ENCODE measurements at places on chromosomes 6 and 20. TPM values are rescaled to one million over a fixed set of nuclear protein-coding genes. Genes with fewer than 3 reads are reported as not detected.
A peak's percentile ranks its signal among the peaks of the same experiment; 100 is the strongest.

Gene ULBP3
- total RNA-seq, result 3.9 TPM

DNA sequence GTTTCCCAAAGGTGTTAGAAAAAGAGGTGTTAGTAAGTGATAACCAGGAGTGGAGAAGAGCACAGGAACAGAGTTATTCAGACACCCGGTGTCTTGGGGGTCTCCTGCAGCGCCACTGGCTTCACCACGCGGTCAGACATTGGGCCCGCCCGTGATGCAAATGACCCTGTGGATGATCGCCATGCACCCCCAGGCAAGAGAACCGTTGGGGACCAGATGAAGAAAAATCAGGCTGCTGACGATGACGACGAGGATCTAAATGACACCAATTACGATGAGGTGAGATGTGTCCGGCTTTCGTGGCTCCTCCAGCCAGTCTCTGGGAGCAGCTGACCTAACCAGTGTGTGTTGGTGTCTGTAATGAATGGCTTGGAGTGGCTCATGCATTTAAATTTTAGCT, 2.0 kb downstream of the PRPF6 start:
- no peak for DNase-seq

DNA sequence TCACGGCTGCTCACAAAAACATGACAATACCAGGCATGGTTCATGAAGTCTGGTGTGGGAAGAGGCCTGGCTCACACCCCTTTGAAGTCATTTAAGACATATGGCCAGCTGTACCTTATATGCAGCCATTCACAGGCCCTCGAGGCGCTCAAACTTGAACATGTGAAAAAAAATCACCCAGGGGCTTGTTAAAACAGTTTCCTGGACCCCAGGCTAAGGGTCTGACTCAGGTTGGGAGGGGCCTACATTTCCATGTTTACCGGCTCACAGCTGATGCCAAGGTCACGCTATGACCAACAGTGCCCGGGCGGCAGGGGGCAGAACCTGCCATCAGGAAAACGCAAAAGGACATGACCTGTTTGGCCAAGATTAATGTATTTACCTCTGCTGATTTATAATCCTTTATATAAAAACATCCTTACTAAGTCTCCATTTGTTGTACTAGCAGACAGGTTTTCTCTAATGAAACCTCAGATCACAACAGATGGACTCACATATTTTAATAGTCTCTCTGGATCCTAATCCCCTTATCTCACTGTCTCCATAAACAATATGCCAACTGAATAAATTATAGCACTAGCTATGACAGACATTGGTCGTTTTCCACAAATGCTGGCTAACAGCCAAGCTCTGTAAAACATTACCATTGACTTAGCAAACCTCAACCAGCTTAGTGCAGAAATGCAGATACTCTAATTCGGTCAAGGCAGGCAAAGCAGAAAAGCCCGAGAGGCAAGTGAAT, 19.9 kb downstream of the EZR start:
- peak; percentile 81 for DNase-seq

GRCh38 chr6:97177905-97178304, 105.1 kb downstream of the MMS22L start:
- DNase-seq, result no peak

DNA sequence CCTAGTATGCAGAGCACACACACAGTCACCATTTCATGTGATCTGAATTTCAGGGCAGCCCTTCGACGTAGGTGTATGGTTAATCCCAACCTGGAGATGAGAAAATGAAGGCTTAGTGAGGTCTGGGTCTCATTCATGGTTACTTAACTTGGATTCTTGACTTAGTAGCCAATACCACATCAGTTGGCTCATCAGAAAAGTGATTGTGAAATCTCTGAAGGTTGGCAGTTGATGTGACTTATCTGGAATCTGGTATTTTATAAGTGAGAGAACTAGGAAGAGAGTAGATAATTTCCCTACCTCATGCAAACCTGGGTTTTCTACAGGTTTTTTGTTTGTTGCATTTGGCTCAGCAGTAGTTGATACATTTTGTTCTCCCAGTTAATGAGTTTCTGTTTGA, 123.7 kb downstream of the CCDC170 start:
- DNase-seq, result no peak

DNA sequence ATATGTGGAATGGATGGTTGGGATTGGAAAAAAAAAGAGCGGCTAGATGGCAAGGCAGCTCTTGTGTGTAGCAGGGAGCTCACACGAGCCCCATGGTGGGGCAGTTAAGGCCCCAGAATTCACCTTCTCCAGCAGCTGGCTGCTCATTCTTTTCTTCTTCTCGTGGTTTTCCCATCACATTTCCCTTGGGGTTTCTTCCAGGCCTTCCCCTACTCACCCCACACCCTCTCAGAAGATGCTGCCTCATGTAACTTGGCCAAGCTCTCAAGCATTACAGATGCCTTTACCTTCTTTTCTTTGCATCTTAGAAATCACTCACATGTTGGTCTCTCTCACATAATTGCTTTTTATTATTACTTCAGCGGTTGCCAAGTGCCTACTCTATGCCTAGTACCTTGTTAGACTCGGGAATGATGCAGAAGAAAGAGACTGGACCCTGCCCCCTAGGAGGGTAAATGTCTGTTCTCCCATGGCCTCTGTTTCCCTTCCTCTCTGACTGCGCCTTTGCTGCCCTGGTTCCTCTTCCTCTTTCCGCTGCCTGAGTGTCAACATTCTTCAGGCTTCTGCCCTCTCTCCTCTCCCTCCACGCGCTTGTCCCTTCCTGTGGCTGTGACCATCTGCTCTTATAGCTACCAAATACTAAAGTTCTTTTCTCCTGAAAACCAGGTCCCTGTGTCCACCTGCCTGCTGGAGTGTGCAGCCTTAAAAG, 28.6 kb downstream of the PPARD start:
- DNase-seq, result no peak

GRCh38 chr20:49356676-49357075, 78.8 kb upstream of the ZNFX1 start:
- DNase-seq, result no peak

Gene PTCHD4
- 13.3 TPM for total RNA-seq

Gene ABCF1
- total RNA-seq, result 29.3 TPM

- no peak for DNase-seq
Measured at GRCh38 chr6:85594197-85594930, 706 bp upstream of the SNX14 start.

GRCh38 chr6:162697872-162698403, 29.6 kb downstream of the PRKN start:
- DNase-seq, result no peak

GRCh38 chr6:155254139-155254538, 9.7 kb upstream of the CLDN20 start:
- DNase-seq, result no peak

DNA sequence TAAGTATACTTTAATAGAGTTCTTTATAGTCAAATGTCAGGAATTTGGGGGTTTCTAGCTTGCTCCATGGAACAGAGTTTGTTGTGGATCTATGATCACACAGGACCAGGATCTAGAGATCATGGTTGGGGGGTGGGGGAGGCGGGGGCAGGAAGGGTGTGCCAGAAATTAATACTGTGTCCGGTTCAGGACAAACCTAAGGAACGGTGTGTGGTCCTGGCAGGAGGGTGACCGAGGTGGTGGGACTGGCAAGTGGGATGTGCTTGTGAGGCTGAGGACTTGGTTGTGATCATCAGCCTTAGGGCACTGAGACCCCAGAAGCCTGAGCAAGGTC, 27.9 kb downstream of the GSTA3 start:
- DNase-seq, result no peak

GRCh38 chr6:166592821-166593220, 6.3 kb upstream of the RAMACL start:
- DNase-seq, result no peak

Gene DEFB124
- not detected for total RNA-seq

Gene ZBTB2
- 6.7 TPM for total RNA-seq

DNA sequence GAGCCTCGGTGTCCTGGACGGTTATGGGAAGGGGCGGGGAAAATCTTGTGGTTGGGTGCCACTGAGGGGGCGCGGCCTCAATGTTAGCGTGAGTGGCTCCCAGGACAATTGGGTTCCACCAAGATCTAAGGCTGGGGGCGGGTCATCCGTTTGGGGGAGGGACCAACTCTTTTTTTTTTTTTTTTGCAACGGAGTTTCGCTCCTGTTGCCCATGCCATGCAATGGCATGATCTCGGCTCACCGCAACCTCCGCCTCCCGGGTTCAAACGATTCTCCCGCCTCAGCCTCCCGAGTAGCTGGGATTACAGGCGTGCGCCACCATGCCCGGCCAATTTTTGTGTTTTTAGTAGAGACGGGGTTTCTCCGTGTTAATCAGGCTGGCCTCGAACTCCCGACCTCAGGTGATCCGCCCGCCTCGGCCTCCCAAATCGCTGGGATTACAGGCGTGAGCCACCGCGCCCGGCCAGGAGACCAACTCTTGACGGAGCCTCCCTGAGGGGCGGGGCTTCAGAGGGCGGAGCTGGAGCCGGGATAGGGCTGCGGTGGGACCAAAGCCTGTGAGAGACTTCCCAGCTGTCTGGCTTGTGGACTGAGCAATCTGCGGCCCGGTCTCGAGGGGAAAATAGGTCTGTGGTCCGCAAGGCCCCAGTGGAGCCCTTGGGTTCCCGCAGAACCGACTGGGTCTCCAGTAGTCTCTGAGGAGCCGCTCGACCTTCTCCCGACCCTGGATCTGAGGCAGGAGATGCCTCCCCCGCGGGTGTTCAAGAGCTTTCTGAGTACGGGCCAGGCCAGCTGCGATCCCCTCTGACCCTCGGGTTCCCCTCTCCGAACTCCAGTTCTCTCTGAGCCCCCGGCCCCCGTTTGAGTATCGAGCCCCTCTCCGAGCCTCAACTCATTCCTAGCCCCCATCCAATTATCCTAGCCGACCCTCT, 1.1 kb downstream of the SPAG4 start:
- DNase-seq, result peak; percentile 99

GRCh38 chr20:24138196-24138857, 149.7 kb upstream of the GGTLC1 start:
- no peak for DNase-seq

DNA sequence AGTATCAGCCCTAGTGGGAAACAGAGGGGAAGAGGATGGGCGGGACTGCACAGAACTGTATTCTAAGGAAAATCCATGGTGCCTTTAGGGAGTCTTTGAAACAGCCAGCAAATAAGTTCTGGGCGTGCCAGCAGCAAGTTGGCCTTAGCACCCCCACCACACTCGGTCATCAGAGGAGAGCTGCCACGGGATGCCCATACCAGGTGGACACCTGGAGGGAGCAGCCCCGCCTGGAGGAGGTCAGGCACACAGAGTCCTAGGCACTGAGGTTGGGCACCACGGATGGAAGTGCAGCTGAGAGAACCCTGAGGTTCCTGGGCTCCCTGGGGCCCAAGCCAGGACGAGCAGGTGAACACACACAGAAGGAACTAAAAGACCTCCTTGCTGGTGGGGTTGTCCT, 180.8 kb upstream of the PROKR2 start:
- no peak for DNase-seq

Gene PPDPF
- total RNA-seq, result 36.2 TPM

GRCh38 chr6:44123544-44123943, 3.7 kb downstream of the MRPL14 start:
- DNase-seq, result no peak

DNA sequence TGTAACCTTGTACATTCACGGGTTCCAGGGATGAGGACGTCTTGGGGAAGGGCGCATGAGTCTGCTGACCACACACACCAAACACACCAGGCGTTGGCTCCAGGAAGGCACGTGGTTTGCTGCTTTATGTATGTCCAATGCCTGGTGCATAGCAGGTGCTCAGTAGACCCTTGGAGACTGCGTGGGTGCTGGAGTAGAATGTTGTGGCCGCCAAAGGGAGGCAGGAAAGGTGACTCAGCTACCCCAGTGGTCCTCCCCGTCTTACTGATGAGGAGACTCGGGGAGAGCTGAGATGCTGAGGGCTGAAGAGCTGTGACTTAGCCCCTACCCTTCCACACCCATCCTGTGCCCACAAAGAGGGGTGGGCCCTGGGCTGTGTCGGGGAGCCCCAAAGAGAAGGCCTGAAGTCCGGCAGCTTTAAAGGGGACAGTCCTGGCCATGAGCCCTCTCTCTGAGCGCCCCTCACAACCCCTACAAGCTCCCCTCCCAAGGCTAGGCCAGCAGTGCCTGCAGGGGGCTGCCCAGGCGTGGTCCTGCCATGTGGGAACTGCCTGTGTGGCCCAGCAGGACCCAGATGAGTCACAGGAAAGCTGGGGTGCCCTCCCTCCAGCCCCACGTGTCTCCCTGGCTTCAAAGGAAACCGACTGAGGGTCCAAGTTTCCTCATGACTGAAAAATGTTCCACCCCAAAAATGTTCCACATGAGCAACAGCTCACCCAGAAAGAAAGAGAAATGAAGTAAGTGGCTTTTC, 28.0 kb upstream of the PTGIS start:
- DNase-seq, result no peak

DNA sequence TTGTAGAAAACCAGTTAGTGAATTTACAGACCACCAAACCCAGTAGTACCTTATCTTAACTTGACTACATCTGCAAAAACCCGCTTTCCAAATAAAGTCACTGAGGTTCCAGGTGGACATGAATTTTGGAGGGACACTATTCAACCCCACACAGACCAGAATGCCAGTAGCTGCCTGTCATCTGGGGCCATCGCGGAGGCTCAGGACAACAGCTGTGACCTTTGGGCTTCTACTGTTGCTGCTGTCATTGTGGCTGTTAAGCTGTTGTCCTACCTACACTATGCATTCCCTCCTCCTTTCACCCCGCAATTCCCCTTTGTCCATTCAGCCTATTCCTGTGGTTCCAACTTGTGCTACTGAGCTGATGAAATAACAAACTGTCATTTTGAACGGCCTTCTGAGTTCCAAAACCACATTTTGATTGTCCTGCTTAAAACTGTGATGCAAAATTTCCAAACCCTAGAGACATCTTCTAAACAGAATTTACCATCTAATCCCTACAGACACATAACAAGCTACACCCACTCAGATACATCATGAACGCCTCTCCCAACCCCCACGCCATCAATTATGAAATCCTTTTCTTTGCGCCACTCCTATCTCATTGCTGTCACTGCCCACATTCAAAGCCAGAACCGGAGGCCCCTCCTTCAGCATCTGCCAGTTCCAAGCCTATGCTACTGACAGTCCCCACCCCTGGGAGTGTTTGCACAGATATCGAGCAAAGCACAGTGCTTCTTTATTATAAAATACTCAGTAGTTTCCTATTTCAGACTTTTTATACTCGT, 125.0 kb downstream of the C6orf118 start:
- no peak for DNase-seq

Gene BTNL2
- total RNA-seq, result not detected

GRCh38 chr20:20829681-20830080, 117.2 kb upstream of the RALGAPA2 start:
- no peak for DNase-seq

DNA sequence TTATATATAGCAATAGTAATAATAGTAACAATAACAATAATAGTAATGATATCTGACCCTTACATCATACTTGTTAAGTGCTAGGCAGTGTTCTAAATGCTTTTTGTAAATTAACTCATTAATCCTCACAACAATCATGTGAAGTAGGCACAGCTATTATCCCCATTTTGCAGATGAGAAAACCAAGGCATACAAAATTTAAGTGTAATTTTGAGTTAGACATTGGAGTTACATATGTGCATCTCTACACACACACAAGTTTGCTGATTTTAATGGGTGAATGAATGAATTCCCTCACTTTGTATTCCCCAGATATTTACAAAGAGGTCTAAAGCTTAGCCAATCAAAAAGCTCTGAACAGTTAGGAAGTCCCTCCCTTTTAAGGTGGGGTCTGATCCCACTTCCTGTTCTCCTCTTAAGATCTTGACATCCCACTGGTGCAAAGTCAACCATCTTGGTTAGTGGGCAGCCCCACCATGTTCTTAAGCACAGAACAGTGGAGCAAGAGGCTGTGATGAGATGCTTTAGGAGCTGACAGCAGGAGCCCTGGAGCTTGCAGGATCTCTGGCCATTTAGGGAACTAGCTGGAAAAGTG, 85.3 kb upstream of the FOXP4 start:
- DNase-seq, result no peak

Gene LAMA2
- 0.64 TPM for total RNA-seq

GRCh38 chr6:26476896-26477295, 19.1 kb downstream of the BTN2A1 start:
- DNase-seq, result no peak
